ENCODE measurements at places on chromosomes 2 and 18.

GRCh38 chr2:18170642-18171041 lies 292.2 kb downstream of the KCNS3 start:
- no peak for DNase-seq
- no peaks in the 10 kb centered on the region for H3K27me3 ChIP-seq
- H3K27ac ChIP-seq, result no peak overlapping the region
- no peaks in the 10 kb centered on the region for H3K36me3 ChIP-seq
- no peak overlapping the region for H3K4me3 ChIP-seq

GRCh38 chr18:62735387-62735786 lies 20.0 kb downstream of the PHLPP1 start:
- H3K27ac ChIP-seq, result no peak overlapping the region
- H3K36me3 ChIP-seq, result no peaks in the 10 kb centered on the region
- H3K4me1 ChIP-seq, result peaks cover 2% of the 10 kb centered on the region
- H3K27me3 ChIP-seq, result no peaks in the 10 kb centered on the region
- DNase-seq, result no peak

GRCh38 chr2:99420751-99421299 lies 69.0 kb downstream of the REV1 start:
- H3K4me3 ChIP-seq, result no peak overlapping the region
- H3K27me3 ChIP-seq, result no peaks in the 10 kb centered on the region
- H3K27ac ChIP-seq, result no peak overlapping the region

DNA sequence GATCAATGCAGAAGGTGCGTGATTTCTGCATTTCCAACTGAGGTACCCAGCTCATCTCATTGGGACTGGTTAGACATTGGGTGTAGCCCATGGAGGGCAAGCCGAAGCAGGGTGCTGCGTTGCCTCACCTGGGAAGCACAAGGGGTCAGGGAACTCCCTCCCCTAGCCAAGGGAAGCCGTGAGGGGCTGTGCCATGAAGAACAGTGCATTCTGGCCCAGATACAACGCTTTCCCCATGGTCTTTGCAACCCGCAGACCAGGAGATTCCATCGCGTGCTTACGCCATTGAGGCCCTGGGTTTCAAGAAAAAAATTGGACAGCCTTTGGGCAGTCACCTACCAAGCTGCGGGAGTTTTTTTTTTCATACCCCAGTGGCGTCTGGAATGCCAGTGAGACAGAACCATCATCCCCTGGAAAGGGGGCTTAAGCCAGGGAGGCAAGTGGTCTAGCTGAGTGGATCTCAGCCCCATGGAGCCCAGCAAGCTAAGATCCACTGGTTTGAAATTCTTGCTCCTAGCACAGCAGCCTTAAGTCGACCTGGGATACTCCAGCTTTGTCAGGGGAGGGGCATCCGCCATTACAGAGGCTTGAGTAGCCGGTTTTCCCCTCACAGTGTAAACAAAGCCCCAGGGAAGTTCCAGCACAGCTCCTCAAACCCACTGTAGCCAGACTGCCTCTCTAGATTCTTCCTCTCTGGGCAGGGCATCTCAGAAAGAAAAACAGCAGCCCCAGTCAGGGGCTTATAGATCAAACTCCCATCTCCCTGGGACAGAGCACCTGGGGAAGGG lies 21.7 kb downstream of the TFPI start:
- H3K36me3 ChIP-seq, result peaks cover 16% of the 10 kb centered on the region
- H3K27me3 ChIP-seq, result no peaks in the 10 kb centered on the region
- no peak overlapping the region for H3K4me3 ChIP-seq
- no peak for DNase-seq
- no peak overlapping the region for H3K27ac ChIP-seq

DNA sequence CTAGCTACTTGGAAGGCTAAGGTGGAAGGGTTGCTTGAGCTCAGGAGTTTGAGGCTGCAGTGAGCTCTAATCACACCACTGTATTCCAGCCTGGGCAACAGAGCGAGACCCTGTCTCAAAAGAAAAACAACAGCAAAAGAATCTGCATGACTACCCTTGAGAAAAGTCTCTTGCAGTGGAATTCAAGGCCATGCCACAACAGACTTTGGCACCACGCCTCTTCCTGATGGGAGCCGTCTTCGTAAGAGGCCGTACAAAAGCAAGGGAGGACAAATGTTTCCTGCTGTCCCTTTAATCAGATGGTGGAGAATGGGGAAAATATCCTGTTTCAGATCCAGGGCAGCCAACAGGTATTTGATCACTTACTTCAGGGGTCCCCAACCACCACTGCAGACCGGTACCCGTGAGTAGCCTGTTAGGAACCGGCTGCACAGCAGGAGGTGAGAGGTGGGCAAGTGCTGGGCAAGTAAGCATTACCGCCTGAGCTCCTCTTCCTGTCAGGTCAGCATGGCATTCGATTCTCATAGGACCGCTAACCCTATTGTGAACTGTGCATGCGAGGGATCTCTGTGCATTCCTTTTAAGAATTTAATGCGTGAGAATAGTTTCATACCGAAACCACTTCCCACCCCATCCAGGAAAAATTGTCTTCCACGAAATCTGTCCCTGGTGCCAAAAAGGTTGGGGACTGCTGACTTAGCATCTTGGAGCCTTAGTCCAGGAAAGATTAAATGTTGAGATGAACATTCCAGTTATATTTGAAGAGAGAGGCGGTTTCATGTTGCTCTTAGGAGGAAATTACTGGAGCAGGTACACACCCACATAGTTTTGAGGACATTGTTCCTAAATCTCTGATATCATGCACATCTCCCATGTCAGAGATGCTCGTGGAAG lies 94.4 kb upstream of the XPO1 start:
- peaks cover 3% of the 10 kb centered on the region for H3K4me1 ChIP-seq
- H3K27ac ChIP-seq, result no peak overlapping the region
- DNase-seq, result no peak
- no peaks in the 10 kb centered on the region for H3K27me3 ChIP-seq

DNA sequence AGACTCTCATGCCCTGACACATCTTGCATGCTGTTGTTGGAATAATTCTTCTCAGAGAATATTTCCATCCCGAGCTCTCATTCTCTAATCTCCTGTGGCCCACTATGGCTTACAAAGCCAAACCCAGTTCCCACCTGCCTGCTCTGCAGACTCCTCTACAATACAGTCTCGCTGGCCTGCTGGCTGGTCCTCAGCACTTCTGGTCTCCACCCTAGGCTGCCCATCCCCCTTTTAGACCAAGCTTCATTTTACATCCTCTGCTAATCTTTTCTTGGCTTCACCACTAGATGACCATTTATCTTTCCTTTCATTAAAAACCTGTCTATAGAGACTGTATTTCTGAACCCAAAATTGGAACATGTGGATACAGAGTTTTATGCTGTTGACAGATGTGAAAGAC lies 42.5 kb upstream of the YPEL5 start:
- no peak for DNase-seq
- H3K4me1 ChIP-seq, result peaks cover 1% of the 10 kb centered on the region
- H3K27ac ChIP-seq, result no peak overlapping the region

DNA sequence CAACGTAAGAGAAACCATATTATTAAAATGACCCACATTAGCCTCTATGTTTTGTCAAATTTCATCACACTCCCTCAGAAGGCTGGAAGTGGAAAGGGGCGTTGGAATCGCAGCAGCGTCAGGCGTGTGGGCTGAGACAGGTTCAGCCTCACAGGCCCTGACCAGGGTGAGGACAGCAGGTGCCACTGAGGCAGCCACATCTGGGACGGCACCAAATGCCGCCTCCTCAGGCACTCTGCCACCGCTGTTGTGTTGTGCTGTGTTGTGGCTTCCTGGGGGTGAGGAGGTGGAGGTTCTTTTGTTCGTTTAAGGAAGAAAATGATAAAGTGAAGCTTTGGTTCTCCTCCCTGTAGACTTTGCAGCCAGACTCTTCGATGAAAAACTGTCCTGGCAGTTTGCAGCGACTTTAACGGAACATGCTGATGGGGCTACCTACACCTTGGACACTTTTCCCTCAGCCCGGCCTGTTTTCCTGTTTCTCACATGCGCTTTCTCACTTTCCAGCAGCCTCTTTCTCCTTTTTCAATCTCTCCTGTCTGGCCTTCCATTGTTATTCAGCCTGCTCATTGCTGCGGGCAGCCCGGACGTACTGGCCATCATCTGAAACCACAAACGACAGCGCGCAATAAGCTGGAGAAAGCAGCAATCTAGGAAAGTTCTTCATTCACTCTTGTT lies 44.9 kb upstream of the SALL3 start:
- H3K27ac ChIP-seq, result no peak overlapping the region
- H3K27me3 ChIP-seq, result no peaks in the 10 kb centered on the region
- H3K4me1 ChIP-seq, result no peaks in the 10 kb centered on the region

GRCh38 chr2:69917852-69918251 lies 2.9 kb downstream of the MXD1 start:
- H3K4me1 ChIP-seq, result no peaks in the 10 kb centered on the region
- H3K27ac ChIP-seq, result no peak overlapping the region
- no peaks in the 10 kb centered on the region for H3K27me3 ChIP-seq
- DNase-seq, result peak; percentile 93
- H3K36me3 ChIP-seq, result peaks cover 4% of the 10 kb centered on the region

- peaks cover 3% of the 10 kb centered on the region for H3K4me1 ChIP-seq
- no peaks in the 10 kb centered on the region for H3K27me3 ChIP-seq
- H3K36me3 ChIP-seq, result no peaks in the 10 kb centered on the region
- DNase-seq, result no peak
- no peak overlapping the region for H3K27ac ChIP-seq
Measured at GRCh38 chr2:24926602-24927252, 6.7 kb upstream of the ADCY3 start.

DNA sequence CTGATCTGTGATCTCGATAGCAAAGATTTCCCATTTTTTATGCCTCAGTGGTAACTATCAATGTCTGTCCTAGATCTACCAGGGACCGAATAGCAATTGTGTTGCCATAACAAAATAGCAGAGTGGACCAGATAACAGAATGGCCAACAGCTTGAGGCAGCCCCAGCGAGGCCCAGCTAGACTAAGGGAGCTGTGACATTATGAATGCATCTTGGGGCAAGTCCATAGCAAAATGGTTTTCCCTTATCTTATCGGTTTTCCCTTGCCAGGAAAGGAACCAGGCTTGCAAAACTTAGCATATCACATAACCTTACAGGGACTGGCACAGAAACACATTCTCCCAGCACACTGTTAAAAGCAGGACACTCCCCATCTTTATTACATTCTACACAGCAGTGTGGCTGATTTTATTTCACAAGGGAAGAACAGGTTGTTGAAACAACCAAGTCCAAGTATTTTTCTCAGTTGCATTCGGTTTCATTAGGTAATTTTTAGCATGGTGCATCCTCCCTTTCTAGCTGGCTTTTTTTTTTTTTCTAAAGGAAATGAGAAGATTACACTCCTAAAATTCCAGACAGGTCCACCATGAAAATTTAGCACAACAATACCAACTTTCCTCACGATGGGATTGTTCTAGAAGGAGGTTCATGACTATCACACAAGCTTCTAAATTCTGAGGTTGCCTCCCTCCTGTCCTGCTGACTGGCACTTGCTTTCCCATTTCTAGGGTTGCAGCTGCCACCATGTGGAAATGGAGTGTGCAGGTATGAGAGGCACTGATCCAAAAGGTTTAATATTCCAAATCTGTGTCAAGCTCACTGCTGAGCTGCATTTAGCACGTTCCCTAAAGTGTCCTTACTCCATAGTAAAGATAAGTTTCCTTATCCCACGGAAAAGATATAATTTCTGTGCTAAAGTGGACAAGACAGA lies 97.0 kb upstream of the SLC35G4 start:
- H3K27ac ChIP-seq, result no peak overlapping the region
- no peaks in the 10 kb centered on the region for H3K36me3 ChIP-seq

GRCh38 chr2:216183462-216183861 lies 74.3 kb downstream of the XRCC5 start:
- peaks cover 30% of the 10 kb centered on the region for H3K36me3 ChIP-seq
- peaks cover 4% of the 10 kb centered on the region for H3K4me1 ChIP-seq
- no peak overlapping the region for H3K27ac ChIP-seq
- H3K4me3 ChIP-seq, result no peak overlapping the region
- H3K27me3 ChIP-seq, result no peaks in the 10 kb centered on the region

DNA sequence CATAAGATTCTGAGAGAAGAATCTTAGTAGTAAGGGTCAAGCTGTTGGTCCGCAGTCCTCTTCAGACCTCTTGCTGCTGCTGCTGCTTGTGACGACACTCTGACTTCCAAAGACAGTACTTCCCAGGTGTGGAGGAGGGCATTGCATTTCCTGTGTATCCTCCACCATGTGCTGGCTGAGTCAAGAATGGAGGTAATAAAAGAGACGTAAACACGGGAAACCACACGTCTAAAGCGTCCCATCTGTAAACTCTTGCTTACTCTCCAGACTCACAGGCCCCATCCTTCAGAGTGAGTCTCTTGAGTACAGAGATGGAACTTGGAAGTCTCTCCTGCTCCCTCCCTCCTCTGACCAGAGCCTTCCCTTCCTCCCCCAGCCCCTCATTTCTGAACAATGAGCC lies 25.6 kb downstream of the KLHL29 start:
- H3K27me3 ChIP-seq, result no peaks in the 10 kb centered on the region
- H3K36me3 ChIP-seq, result no peaks in the 10 kb centered on the region
- H3K27ac ChIP-seq, result no peak overlapping the region
- H3K4me3 ChIP-seq, result no peak overlapping the region

- no peaks in the 10 kb centered on the region for H3K36me3 ChIP-seq
- H3K27ac ChIP-seq, result peak overlapping the region; percentile 61
- H3K27me3 ChIP-seq, result no peaks in the 10 kb centered on the region
Measured at GRCh38 chr2:226136739-226137138, 662.9 kb downstream of the IRS1 start.

- DNase-seq, result no peak
- no peak overlapping the region for H3K27ac ChIP-seq
- no peaks in the 10 kb centered on the region for H3K4me1 ChIP-seq
Measured at GRCh38 chr2:51071191-51071590, 39.3 kb upstream of the NRXN1 start.

DNA sequence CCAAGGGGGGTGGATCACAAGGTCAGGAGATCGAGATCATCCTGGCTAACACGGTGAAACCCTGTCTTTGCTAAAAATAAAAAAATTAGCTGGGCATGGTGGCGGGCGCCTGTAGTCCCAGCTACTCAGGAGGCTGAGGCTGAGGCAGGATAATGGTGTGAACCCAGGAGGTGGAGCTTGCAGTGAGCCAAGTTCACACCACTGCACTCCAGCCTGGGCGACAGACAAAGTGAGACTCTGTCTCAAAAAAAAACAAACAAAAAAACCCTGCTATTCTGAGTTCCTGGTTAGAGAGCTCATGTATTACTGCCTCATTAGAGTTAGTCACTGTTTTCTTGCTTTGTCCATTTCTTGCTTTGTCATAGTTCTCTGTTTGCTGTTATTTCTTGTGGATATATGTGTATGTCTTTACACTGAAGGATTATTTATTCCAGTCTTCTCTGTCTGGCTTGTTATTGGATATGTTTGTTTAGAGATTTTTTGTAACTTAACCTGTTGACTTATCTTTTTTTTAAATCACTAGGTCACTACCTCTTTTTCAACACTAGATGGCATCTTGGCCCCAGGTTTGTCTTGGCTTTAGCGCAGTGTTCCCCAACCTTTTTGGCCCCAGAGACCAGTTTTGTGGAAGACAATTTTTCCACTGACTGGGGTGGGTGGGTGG lies 17.0 kb downstream of the TTLL4 start:
- H3K4me3 ChIP-seq, result no peak overlapping the region
- H3K27me3 ChIP-seq, result no peaks in the 10 kb centered on the region
- H3K4me1 ChIP-seq, result peaks cover 11% of the 10 kb centered on the region
- H3K27ac ChIP-seq, result no peak overlapping the region
- peaks cover 3% of the 10 kb centered on the region for H3K36me3 ChIP-seq

GRCh38 chr18:25876330-25876948 lies 214.0 kb downstream of the SS18 start:
- no peaks in the 10 kb centered on the region for H3K4me1 ChIP-seq
- H3K36me3 ChIP-seq, result no peaks in the 10 kb centered on the region
- peaks cover 4% of the 10 kb centered on the region for H3K27me3 ChIP-seq
- no peak overlapping the region for H3K27ac ChIP-seq
- H3K4me3 ChIP-seq, result no peak overlapping the region
